ENCODE measurements at places on chromosomes 16 and 17.

GRCh38 chr17:43634591-43635125 is 27.1 kb downstream of the MEOX1 start:
- no peak for DNase-seq

DNA sequence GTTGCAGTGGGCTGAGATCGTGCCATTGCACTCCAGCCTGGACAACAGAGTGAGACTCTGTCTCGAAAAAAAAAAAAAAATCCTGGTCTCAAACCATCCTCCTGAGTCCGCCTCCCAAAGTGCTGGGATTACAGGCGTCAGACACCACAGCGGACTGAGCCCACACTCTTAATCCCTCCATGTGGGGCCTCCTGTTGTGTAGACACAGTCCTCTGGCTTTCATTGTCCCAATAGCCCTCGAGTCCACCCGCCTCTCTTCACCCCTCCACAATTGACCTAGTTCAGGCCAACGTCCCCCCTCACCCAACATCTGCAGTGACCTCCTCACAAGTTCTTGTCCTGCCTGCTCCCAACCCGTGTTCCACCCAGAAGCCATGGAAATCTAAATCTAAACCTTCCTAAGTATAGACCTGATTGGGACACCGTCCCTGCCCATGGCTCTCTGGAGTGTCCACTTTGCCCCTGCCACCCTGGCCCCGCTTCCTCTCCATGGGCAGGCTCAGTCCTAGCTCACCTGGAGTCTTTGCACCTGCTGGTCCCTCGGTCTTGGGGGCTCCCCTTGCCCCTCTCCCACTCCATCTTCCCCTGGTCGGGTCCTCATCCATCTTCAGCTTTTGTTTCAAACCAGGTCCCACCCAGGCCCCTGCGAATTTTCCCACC is 46.7 kb downstream of the HAPSTR1 start:
- no peak for DNase-seq

DNA sequence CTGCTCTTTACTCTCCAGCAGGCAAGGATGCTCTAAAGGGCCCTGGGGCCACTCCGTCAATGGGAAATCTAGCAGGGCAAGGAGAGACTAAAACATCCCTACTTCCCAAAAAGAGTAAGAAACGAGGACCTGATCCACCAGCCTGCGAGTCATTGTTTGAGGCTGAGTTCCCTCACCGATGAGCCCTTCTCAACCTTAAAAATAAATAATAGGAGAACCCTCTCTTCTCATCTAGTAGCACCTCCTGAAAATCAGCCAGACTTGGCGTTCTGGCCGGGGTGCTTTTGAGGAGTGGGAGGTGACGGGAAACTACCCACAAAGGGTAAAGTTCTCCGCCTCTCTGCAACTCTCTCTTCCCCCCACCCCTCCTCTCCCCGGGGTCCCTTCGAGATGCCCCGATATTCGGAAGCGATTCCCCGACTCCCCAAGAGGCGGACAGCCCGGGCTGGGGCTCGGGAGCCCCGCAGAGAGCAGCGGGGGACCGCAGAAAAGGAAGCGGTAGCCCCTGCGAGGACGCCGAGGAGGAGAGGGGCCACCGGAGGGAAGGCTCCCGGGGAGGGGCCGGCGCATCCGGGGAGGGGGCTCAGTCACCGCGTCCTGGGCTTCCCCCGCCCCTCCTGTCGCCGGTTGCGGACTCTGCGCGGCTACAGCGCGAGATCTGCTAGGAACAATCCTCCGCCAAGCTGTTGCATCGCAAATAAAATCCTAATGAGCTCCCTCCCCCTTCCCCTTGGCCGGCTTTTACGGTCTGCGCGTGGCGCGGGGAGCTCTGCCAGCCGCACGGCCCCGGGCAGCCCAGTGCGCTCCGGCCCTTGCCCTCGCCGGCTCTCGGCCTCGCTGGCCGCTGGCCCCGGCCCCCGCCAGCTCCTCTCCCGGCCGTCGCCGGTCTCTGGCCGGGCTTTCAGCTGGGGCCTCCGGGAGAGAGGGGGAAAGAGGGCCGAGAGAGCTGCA is 1.3 kb downstream of the HOXB9 start:
- no peak for DNase-seq

GRCh38 chr17:73713136-73713535 is 68.9 kb upstream of the SDK2 start:
- no peak for DNase-seq

DNA sequence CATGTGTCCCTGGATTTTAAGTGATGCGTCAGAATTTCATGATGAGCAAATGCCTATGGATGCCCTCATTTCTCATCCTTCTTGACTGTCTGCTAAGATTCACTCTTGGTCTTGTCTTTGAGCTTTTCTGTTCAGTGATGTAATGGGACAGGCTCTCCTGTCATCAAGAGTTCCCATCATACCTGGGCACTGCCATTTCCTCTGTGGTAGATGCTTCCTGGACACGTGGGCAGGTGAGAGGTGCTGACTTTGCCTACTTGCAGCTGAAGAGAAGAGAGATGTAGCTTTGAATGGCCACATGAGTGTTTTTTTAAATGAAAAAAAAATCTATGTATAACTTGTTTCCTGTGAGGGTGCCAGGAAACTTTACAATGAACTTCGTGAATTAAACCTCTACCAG is 557.7 kb downstream of the MAF start:
- peak; percentile 39 for DNase-seq

GRCh38 chr16:66717112-66717675 is 20.7 kb upstream of the CMTM4 start:
- no peak for DNase-seq

DNA sequence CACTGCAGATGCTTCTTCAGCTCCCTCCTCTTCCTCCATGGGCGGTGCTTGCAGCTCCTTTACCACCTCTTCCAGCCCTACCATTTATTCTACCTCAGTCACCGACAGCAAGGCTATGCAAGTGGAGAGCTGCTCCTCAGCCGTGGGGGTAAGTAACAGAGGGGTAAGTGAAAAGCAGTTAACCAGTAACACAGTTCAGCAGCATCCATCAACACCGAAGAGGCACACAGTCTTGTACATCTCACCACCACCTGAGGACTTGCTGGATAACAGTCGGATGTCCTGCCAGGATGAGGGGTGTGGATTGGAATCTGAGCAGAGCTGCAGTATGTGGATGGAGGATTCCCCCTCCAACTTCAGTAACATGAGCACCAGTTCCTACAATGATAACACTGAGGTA is 79.3 kb downstream of the NQO1 start:
- no peak for DNase-seq

DNA sequence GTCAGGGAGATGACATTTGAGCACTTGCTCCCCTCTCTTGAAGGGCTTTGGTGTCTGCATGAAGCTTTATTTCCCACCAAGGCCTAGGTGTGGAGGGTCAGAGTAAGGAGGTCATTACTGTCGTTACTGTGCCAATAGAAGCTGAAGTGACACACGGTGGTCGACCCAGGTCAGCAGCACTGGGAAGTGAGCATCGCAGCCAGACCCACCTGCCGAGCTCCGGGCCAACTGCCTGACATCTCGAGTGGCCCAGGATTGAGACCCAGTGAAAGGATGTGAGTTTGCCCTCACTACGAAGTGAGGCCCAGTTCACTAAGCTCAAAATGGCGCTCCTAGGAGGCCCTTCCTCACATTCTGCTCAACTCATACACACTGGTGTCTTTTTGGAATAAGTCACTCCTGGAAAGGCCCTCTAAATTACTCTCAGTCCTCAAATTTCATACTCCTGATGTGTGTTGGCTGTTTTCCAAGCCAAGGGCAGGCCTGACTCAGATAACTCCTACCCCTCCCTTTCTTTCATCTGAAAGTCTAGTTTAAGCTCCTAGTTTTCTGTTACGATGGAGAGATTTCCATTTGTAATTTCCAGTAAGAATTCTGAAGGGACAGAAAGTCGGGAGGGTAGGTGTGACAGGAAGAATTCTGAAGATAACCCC is 200.4 kb downstream of the LGALS9B start:
- DNase-seq: no peak

GRCh38 chr16:52597772-52598483 is 51.0 kb upstream of the TOX3 start:
- DNase-seq: no peak

GRCh38 chr16:2078096-2078495 is 30.3 kb downstream of the TSC2 start:
- DNase-seq: no peak

DNA sequence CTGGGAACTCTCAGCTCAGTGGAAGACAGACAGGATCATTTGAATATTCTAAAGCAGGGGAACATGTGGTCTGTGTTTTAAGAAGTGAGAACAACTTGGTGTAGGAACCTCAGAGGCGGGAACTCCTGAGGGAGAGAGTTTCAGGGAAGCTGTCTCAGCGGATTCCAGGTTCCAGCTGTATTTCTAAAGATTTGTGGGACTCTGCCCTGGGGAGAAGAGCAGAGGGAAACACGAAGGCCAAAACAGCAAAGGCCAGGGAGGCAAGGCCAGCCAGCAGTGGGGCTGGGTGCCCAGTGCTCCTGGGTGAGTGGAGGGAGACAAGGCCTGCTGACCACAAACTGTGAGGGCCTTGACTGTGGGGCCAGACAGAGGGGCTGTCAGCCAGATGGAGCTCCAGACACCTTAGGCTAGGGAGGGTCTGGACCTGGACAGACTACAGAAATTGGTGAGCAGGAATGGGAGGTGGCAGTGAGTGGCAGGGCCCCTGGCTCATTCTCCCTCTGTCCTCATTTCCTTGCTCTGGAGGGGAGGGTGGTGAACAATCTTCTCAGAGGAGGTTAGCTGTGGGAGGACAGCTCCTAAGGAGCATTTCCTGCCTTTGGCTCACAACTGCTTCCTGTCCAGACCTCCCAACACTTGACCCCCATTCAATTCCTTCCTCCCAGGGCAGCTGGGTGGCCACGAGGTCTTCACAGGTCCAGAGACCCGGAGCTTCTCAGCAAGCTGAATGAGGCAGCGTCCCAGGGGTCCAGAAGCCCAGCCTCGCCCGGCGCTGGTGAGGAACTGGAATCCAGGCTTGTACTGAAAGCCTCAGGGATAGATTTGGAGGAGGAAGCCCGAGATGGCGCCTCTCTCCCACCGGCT is 21.0 kb upstream of the FZD2 start:
- DNase-seq: no peak

- no peak for DNase-seq
Measured at GRCh38 chr17:19320876-19321275, 41.6 kb downstream of the B9D1 start.

DNA sequence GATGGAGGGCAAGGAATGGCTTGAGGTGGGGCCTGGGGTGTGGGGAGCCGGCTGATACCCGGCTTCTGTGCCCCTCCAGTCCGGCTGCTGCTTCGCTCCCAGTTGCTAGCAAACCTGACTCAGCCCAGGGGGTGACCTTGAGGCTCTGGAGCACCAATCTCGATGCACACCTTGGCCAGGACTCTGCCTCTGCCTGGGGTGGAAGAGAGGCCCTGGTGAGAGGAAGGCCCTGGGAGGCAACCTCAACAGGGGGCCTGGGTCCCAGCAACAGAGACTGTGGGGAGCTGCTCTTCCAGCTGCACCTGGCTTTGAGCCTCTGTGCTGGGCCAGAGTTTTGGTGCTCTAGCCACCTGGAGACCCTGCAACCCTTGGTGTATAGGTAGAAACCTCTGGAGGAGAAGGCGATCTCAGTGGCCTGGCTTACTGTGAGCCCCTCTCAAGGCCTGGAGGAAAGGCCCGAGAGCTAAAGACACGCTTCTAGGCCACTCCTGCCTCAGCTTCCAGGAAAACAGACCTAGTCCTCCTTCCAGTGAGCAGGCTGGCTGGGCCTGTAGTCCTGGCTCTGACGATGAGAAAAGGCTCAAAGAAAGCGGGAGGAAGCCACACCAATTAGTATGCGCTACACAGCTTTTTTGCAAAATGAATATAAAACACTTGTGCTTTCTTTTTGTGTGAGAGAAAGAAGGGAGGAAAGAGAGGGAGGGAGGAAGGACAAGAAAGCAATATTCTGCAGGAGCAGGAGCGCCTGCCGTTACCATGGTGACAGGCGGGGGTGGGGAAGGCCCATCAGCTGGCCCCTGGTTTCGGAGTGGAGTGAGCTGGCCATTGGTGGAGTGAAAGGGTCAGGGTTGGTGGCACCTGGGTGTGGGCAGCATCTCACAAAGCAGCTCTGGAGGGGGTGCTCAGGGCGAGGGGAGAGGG is 51.0 kb downstream of the VAC14 start:
- DNase-seq: no peak

DNA sequence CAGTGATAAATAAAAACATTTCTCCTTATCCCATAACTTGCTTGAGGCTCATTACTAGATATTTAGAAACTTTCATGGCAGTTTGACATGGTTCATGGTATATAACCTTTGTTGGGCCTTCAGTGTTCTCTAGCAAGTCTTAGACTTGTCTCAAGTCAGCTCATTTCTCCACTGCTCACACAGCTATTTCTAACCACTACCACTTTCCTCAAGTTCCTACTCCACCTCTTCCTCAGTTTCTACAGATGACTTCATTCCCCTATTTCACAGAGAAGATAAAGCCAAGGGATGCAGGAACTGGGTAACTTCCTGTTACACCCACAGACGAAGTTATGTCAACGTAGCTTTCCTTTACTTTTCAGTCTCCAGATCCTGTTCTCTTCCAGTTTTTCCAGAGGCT is 23.2 kb downstream of the NLK start:
- no peak for DNase-seq

GRCh38 chr17:36942019-36942599 is 4.8 kb downstream of the LHX1 start:
- no peak for DNase-seq

GRCh38 chr16:31186176-31186575 is 6.2 kb downstream of the FUS start:
- no peak for DNase-seq

DNA sequence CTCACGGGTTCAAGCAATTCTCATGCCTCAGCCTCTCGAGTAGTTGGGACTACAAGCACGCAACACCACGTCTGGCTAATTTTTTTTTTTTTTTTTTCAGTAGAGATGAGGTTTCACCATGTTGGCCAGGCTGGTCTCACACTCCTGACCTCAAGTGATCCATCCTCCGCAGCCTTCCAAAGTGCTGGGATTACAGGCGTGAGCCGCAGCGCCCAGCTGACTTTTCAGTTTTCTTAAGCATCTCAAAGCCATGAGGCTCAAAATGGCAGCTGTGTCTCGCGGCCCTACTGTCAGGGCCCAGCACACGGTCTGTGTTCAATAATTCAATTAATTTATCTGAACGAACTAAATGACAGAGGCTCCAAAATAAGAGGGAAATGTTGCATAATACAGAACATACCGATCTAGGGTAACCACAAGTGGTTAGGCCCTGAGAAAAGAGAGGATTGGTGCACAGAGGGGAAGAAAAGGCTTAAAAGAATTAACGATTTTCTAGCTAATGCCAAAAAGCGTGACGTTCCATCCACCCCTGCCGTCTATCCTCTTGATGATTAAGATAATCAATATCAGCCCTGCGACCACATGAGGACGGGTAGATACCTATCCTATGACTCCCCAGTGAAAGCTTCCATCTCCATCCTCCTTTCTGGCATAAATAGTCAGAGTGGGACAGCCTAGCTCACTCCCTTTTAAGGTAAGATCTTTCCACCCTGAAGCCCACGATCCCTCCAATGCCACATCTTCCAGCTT is 136.9 kb downstream of the SLC39A11 start:
- no peak for DNase-seq

- DNase-seq: no peak
Measured at GRCh38 chr17:52938623-52939230, 780.2 kb upstream of the CA10 start.

- DNase-seq: no peak
Measured at GRCh38 chr17:40070709-40071312, 8.0 kb downstream of the THRA start.

- no peak for DNase-seq
Measured at GRCh38 chr16:57800200-57801097, 1.8 kb downstream of the KIFC3 start.

All from CD4-positive, alpha-beta T cell treated with Interleukin-4 for 4 hours (primary cell).